ENCODE measurements at places on chromosomes 1 and 21. TPM values are rescaled to one million over a fixed set of nuclear protein-coding genes. Genes with fewer than 3 reads are reported as not detected.

DNA sequence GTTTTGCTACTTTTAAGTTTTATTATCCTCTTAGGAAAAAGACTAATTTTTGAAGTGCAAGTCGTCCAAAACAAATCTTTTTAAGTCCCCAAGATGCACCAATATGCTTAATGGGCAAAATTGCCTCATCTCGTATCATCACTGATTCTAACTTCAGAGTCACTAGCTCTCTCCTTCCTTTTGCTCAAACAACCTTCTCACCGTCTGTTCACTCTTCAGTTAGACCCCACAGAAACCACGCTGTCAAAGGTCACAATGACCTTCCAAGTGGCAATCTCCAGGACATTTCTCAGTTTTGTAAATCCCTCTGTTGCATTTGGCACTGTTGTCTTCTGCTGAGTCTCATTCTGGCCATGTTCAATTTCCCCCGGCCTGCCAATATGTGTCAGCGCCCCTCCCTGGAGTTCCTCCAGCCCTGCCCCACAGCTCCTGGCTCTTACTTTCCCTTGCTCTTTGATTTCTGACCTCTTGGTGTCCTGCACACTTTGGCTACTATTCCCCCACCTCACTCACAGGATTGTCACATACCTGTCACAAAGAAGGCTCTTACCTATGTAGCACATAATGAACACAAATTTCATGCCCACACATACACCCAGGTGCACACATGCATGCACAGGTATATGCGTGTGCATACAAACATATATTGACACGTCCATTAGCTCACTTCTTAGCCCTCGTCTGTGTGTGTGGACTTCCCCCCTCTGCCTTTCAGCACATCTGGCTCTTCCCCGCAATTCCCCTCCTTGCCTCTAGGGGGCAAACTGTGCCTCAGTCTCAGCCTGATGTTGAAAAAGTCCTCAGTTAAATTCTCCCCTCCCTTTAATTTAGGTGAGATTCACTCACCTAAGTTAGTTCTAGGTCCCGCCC is 354.0 kb upstream of the DUSP10 start:
- H3K4me1 ChIP-seq = no peaks in the 10 kb centered on the region
- DNase-seq = no peak
- no peak overlapping the region for H3K27ac ChIP-seq
- no peaks in the 10 kb centered on the region for H3K27me3 ChIP-seq
- no peaks in the 10 kb centered on the region for H3K36me3 ChIP-seq

- no peak overlapping the region for H3K27ac ChIP-seq
- no peaks in the 10 kb centered on the region for H3K27me3 ChIP-seq
- no peaks in the 10 kb centered on the region for H3K36me3 ChIP-seq
- DNase-seq = no peak
Observed at GRCh38 chr1:223176437-223176836, 33.4 kb upstream of the TLR5 start.

- H3K4me1 ChIP-seq = no peaks in the 10 kb centered on the region
- DNase-seq = no peak
- H3K27ac ChIP-seq = no peak overlapping the region
- H3K4me3 ChIP-seq = no peak overlapping the region
Observed at GRCh38 chr1:35470977-35471613, 86.1 kb downstream of the KIAA0319L start.

- no peak overlapping the region for H3K27ac ChIP-seq
- no peaks in the 10 kb centered on the region for H3K36me3 ChIP-seq
- DNase-seq = no peak
- no peaks in the 10 kb centered on the region for H3K27me3 ChIP-seq
- H3K4me1 ChIP-seq = peaks cover 14% of the 10 kb centered on the region
- H3K4me3 ChIP-seq = no peak overlapping the region
Observed at GRCh38 chr1:225533238-225533637, 105.4 kb upstream of the LBR start.

- no peaks in the 10 kb centered on the region for H3K4me1 ChIP-seq
- H3K27ac ChIP-seq = no peak overlapping the region
- DNase-seq = no peak
- no peaks in the 10 kb centered on the region for H3K27me3 ChIP-seq
Observed at GRCh38 chr1:235697508-235697907, 47.9 kb upstream of the GNG4 start.

GRCh38 chr1:96076589-96076988 is 645.0 kb upstream of the PTBP2 start:
- no peaks in the 10 kb centered on the region for H3K4me1 ChIP-seq
- H3K4me3 ChIP-seq = no peak overlapping the region
- DNase-seq = no peak
- no peak overlapping the region for H3K27ac ChIP-seq
- no peaks in the 10 kb centered on the region for H3K36me3 ChIP-seq
- no peaks in the 10 kb centered on the region for H3K27me3 ChIP-seq

LCE2C gene
- not detected for total RNA-seq

AK5 gene
- total RNA-seq = 0.59 TPM

CERS2 gene
- 101 TPM for total RNA-seq
